ENCODE measurements at places on chromosomes 1 and 21.

DNA sequence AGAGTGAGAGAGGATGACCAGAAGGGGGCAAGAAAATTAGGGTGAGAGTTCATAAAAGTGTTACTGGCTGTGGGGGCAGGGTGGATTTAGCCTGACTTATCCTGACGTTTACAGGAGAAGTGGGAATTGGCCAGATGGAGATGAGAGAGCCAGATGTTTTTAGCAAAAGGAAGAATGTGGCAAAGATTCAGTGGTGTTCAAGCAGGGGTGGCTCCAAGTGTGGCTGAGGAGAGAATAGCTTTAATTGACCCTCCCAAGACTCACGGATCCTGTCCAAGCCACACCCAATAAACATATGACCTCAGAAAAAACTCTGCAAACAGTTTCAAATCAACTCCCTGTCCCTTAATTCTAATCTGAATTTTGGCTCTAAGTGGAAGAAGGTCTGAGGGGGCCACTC is 35.2 kb upstream of the EDEM3 start:
- no peak for DNase-seq

- DNase-seq, result no peak
Observed at GRCh38 chr1:29752141-29752540, 515.8 kb downstream of the PTPRU start.

DNA sequence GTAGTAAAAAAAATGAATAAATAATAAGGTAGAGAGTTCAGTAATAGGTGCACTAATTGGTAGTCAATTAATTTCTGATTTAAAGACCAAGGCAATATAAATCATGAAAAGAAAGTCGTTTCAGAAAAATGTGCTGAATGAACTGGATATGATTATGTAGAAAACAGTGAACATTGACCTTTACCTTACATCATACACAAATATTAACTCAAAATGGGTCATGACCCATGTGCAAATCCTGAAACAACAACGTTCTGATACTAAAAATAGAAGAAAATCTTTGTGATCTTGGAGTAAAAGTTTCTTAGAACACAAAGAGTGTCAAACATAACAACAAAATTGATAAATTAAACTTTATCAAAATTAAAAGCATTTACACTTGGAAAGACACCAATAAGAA is 39.1 kb downstream of the COL11A1 start:
- no peak for DNase-seq

DNA sequence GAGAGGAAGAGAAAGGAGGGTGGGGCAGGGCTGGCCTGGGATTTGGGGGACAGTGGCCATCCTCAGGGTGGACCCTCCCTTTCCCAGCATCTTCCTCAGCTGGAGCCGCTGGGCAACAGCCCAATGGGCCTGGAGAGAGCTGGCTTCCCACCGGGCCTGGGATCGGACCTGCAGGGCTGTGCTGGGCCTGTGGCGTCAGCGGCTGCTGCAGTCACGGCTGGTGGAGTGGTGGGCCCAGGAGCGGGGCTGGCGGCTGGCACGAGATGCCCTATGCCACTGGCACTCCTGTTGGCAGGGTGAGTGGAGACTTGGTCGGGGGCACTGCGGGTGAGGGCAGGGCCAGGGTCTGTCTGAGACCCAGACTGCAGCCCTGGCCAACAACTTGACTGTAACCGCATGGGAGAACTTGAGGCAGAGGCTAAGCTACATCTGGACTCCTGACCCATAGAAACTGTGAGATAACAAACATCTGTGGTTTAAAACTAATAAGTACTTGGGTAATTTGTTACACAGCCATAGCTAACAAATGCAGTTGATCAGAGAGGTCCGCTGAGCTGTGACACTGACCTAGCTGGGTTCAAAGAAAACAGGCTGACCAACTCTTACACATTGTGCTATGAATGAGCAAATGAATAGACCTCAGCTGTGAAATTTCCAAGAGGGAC is 17.9 kb downstream of the C1orf167 start:
- DNase-seq, result no peak

- no peak for DNase-seq
Observed at GRCh38 chr1:14304381-14304865, 294.1 kb upstream of the KAZN start.

- DNase-seq, result no peak
Observed at GRCh38 chr1:157504646-157505045, 47.7 kb downstream of the FCRL5 start.

DNA sequence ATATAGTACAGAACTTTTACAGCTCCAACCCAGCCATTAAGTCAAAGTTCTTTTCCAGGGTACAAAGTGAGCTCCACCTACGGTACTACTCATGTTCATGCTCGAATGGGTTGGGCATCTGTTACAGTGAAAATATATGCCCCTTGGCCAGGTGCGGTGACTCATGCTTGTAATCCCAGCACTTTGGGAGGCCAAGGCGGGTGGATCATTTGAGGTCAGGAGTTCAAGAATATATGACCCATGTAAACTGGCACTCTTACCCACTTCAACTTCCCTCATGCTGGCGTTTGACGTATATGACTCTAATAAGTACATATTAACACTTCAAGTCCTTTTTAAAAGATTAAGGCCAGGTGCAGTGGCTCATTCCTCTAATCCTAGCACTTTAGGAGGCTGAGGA is 71.3 kb upstream of the PKN2 start:
- no peak for DNase-seq

DNA sequence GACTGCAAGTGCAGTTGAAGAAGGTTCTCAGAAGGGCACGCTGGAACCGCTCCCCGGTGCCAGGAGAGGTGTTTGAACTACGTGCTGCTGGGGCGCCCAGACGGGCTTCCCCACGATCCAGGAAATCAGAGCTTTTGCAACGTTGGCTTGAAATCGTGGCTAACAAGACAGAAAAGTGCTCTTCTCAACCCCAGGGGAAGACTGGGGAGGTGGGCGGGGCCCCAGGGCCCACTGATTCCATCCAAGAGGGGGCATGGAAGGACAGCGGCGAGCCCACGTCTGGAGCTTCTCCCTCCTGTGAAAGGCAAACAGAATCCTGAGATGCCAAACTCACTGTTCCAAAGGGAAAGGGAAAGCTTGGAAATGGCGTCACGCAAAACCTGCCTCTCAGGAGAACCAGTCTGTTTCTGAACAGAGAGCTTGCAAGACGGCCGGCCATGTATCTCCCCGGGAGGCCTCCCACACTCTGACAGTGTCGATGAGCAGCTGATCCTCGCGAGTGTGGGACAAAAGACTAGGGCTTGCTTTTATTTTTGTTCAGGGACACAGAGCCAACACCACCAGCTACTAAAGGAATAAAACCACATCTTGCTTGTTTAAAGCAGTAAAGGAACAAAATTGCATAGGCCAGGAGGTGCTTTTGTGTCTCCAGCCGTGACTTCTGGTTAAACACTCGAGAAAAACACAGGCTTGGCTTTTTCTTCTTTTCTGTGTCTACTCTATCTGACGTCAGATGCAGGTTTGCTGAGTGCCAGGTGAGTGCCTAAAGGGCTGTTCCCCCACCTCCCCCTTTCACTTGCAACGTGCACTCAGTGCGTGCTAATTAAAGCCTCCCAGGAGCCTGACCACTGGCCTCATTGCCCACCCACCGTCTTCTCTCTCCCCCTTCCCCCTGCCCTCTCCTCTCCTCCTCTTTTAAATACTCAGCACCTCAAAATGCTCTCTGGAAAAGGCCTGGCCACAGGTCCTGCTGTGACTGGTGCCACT is 41.5 kb downstream of the LRRC3 start:
- no peak for DNase-seq

DNA sequence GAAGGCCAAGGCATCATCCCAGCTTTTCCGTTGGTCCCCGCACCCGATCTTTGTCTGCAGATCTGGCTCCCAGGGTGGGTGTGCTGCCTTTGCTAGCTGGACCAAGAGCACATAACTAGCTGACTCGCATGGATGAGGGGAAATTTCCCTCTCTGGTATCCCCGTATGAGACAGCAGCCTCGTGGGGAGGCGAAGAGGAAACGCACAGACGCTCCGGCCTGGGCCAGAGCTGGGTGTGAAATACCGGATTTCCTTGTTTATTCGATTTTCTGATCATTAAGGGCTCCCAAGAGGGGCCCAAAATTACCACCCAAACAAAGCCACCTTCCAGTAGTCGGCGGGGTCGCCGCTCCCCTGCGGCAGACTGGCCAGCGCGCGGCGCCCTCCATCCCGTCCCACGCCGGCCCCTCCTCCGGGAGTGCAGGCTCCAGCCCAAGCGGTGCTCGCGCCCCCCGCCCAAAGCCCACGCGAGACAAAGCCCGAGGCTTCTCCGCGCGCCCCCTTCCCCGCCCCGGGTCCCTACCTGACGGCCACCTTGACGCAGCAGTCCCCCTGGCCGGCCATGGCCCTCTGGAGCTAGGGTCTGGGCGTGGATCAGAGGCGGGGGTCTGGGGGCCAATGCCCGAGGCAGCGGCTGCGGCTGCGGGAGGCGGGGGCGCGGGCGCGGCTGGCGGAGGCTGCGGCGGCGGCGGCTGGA is 546 bp downstream of the KIF21B start:
- DNase-seq, result no peak

DNA sequence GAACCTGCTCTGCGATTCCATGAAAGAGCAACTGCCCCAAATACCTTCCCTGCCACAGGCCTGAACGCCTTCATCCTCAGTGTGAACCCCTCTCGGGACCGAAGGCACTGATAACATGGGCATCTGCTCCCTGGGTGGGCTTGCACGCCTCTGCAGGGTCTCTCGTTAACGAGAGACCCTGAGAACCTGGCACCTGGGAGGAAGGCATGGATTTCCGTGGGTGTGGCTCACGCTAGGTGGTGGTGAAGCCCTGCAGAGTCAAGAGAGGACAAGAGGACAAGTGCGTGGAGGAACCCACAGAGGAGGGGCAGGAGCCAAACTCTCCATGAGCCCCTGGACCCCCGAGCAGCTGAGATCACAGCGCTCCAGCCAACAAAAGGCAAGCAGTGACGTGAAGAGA is 26.8 kb upstream of the COL6A2 start:
- DNase-seq, result no peak

Data from HEK293T (cell line).